Pericardium fibroblast (primary cell): ENCODE measurements at places on chromosomes 5 and 9. TPM values are rescaled to one million over a fixed set of nuclear protein-coding genes. Genes with fewer than 3 reads are reported as not detected.

Gene PCDHA12
- not detected in 2 replicates for total RNA-seq

Gene CIZ1
- 52.7 and 77.5 TPM in 2 replicates for total RNA-seq

Gene ANGPTL2
- 47.1 and 63.0 TPM in 2 replicates for total RNA-seq

Gene CAPSL
- total RNA-seq, result not detected in 2 replicates

Gene GDA
- not detected in 2 replicates for total RNA-seq

Gene FOXD4L5
- total RNA-seq, result 0.94 TPM in 1 of 2 replicates, not detected in the other

Gene EPB41L4B
- total RNA-seq, result under 0.01 and 0.35 TPM in 2 replicates

Gene CMBL
- total RNA-seq, result 5.6 and 14.0 TPM in 2 replicates

Gene DNAJB5
- 8.2 and 13.4 TPM in 2 replicates for total RNA-seq

Gene C9
- total RNA-seq, result not detected in 2 replicates

Gene SPATA24
- 4.1 and 9.4 TPM in 2 replicates for total RNA-seq
